ENCODE measurements at places on chromosomes 16 and 17.
A peak's percentile ranks its signal among the peaks of the same experiment; 100 is the strongest.

DNA sequence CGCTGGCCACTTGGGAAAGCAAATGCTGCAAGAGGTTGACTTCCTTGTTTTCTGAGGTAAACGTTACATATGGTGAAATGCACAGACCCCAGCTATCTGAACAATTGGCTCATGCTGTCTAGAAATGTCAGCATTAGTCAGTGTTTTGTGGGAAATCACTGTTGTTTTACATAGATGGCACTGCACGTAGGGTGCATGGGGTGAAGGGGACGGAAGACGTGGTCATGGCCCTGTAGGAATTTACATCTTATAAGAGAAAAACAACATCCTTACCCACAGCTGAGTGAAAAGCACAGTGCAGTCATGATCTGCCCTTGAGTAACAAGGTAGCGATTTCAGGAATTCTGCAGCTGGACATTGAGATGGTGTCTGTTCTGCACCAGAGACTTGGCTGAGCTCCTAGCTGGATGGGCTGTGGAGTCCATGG lies 15.2 kb downstream of the RPTOR start:
- DNase-seq: no peak

GRCh38 chr16:2366660-2367309 lies 26.3 kb upstream of the ABCA3 start:
- DNase-seq: no peak

DNA sequence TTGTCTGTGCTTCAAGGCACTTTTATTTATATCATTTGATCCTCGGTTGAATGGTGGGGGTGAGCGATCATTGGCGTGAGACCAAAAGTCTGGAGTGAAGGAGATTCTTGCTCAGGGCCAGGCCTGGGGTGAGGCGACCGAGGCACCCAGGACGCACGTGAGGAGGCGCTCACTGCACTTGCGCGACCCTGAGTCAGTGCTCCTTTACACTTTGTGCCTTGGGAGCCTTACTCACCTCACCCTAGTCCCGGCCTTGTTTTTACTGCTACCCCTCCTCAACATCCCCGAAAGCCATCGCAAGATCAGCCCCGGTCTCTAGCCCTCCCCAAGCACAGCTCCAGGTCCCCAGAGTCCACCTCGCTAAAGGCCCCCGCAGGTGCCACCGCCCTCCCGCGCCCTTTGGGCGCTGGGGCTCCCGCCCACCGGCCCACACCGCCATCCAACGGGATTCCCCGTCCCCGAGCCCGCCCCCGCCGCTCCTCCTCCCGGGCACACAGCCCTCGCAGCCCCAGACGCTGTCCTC lies 496 bp downstream of the EZH1 start:
- peak; percentile 60 for DNase-seq

- no peak for DNase-seq
Observed at GRCh38 chr17:30239089-30239462, 3.6 kb upstream of the SLC6A4 start.

- DNase-seq: no peak
Observed at GRCh38 chr16:17224879-17225281, 245.9 kb downstream of the XYLT1 start.

GRCh38 chr17:3777366-3778120 lies 23.4 kb downstream of the ITGAE start:
- DNase-seq: no peak
